ENCODE measurements at places on chromosomes 7 and 10. TPM values are rescaled to one million over a fixed set of nuclear protein-coding genes. Genes with fewer than 3 reads are reported as not detected.

The ARHGAP19 gene
- 5.4 TPM for total RNA-seq

The ZNF425 gene
- 5.0 TPM for total RNA-seq

The PNLIPRP3 gene
- total RNA-seq: not detected

The TWIST1 gene
- total RNA-seq: 6.3 TPM

The FZD8 gene
- total RNA-seq: 18.7 TPM

The CASP2 gene
- 24.6 TPM for total RNA-seq

DNA sequence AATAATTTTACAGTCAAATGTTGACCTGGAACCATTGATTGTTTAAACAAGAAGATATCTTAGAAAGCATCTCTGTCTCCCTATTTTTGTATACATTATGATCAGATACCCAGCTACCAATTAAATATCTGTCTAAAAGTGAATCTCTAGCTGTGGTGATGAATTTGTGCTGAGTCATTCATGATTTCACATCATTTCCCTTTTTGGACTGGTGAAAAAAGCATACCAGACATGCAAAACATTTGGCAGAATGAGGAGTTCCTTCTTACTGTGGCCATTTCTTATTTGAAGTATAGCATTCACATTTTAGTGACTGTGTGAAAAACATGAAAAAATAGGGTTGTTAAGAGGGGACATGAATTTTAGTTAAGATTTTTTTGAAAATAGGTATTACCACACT lies 98.0 kb upstream of the GATA3 start:
- DNase-seq: no peak

- no peak for DNase-seq
Measured at GRCh38 chr7:138882249-138882648, 84.3 kb upstream of the ATP6V0A4 start.

DNA sequence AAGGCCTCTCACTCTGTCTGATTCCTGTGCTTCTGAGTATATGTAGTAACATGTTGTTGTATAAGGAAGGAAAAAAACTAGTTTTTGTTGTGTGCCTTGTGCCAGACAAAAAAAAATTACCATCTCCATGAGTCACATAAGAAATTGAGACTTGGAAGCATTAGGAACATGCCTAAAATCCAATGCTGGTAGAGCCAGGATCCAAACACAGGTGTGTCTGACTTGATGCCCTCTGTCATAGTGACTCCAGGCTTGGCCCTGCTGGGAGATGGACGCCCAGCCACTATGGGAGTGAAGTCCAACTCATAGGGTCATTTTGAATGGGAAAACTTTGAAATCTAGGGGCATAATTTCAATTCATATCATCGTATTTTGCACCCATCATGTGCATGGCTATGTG lies 38.0 kb downstream of the PYROXD2 start:
- no peak for DNase-seq

DNA sequence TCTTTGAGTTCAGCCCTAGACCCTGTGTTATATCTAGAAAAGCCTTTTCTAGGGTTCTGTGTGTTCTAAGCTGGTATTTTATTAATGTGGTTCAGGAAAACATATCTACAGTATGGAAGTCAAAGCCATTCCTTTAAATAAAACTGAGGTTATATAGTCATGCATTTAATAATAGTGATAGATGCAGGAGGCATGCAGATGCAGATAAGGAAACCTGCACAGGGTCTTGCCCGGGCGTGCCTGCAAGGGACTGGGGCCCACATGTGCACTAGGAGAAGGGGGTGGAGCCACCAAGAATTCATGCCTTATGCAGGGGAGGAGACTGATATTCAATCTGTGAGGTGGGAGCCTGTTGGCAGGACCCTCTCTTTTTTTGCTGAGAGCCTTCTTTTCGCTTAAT lies 171.5 kb downstream of the PRPF18 start:
- no peak for DNase-seq

DNA sequence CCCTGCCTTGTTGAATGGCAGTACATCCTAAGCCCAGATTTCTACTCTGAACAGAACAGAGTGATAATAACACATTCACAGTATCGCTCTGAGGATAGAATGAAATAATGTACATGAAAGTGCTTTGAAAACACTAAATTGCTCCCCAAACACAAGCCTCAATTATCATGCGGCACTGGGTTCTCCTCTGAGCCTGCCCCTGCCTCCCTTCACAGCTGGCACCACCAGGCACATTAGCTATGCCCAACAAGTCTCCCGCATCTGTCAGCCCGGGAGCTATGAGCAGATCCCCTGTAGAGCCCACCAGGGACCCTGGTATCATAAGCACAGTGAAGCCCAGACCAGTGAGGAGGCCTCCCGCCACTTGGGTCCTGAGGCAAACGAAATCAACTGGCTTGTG lies 405.5 kb downstream of the GRID1 start:
- DNase-seq: no peak

- DNase-seq: no peak
Measured at GRCh38 chr7:19101472-19101871, 16.0 kb downstream of the TWIST1 start.

- DNase-seq: no peak
Measured at GRCh38 chr10:18086746-18087145, 53.5 kb upstream of the CACNB2 start.

DNA sequence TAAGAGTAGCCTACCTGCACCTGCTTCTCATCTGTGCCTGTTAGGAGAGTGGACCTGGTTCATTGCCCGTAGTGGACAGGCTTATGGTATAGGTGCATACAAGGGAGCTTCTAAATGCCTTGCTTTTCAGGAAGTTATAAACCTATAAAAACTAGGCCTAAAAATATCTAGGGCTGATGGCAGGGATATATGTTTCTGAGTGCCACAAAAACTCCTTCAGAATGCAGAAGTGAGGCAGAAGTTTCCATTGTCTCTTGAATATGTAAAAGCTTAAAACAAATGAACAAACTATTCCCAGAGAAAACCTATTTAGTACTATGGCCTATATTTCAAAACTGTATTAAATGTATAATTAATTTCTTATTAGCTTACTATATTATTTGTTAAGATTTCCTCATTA lies 91.8 kb downstream of the RNLS start:
- no peak for DNase-seq

DNA sequence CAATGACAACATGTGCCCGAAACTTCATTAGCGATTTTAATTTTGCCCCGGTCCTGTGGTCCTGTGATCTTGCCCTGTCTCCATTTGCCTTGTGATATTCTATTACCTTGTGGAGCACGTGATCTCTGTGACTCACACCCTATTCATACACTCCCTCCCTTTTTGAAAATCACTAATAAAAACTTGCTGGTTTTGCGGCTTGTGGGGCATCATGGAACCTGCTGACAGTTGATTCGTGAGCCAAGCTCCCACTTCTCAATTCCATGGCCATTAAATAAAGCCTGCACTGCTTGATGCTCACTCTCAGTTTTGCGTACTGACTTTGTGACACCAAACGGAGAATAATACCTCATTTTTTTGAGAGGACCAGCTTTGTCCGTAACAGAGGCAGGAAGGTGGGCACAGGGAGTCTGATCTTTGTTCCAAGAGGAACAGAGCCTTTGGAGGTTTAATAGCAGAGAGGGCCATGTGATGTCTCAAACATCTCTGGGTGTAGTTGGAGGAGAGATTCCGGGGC lies 3.8 kb upstream of the ADAMTS14 start:
- DNase-seq: no peak

DNA sequence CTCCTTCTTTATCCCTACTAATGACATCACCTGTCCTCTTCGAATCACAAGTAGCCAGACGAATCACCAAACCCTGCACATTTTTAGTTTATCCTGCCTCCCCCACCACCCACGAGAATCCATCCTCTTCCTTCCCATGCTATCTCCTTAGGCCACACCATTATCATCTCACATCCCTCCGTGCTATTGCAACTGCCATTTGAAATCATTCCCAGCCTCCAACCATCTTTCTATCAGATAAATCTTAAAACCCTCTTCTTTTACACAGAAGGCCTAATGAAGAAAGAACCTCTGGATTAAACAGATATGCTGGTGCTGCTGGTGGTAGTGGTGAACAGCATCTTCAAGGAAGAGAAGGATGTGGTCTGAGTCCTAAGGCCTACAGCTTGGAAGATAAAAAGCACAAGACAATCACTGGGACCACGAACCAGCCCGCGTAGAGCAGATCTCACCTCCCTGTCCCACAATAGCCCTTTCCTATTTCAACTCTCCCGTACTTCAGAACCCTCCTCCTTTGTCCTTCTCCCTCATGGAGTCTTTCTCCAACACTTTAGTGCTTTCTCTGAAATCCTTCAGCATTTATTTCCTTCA lies 403.1 kb downstream of the SFMBT2 start:
- DNase-seq: no peak

DNA sequence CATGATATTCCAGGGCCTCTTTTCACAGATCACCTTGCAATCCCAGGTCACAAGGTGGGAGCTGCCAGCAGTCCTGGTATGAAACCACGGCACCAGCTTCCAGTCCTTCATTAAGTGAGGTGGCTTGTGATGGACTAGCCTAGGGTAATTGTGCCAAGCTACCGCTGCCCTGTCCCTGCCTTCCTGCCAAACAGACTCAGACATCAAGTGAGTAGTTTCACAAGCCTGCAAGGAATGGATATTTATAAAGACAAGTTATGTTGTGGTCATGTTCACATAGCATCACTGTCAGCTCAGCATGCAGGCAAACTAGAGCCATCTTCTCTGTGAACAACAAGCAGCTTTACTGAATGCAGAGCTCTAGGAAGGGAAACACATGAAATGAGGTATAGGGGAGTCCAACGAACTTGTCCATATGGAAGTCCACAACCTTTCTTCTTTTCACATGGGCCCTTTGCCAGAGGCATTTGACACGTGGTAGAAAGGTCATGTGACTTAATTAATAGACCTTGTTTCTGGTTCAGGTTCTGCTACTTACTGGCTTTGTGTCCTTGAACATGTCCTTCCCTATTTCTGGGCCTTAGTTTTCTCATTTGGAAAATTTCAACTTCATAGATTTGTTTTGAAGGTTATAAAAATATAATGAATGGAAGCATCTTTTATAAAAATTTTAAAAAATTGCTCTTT lies 1061.2 kb downstream of the KCNMA1 start:
- DNase-seq: no peak

DNA sequence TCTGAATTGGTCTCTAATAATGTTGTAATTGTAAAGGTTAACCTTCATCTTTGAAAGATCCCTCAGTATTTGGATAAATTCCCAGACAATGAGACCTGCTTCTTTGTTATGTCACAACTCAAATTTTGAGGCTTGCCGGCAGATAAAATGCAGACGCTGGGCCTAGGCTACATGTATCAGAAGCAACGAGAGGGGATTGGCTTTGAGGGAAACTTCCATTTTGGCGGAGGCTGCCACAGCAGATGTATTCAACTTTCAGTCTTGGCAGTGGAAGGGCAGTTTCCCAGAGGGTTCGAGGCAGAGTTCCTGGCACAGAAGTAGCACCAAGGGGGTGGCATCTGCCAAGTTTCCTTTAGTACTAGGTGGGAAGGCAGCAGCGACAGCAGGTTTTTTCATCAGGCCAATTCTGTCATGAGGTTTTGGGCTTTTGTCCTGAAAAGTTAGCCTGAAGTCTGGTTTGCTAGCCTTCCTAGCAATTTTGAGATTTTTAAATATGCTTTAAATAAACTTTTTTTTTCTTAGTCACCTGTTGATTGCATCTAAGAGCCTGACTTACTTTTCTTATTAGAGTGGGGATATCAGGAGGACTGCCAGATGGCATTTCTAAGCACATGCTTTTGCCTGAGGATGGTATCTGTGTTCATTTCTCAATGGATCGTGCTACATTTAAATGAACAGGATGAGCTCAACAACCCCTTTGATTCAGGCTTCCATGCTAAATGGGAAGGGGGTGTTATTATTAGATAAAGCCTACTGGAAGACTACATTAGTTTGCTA lies 89.5 kb upstream of the FAM3C start:
- no peak for DNase-seq

GRCh38 chr10:15352201-15352600 lies 18.9 kb downstream of the FAM171A1 start:
- DNase-seq: no peak

DNA sequence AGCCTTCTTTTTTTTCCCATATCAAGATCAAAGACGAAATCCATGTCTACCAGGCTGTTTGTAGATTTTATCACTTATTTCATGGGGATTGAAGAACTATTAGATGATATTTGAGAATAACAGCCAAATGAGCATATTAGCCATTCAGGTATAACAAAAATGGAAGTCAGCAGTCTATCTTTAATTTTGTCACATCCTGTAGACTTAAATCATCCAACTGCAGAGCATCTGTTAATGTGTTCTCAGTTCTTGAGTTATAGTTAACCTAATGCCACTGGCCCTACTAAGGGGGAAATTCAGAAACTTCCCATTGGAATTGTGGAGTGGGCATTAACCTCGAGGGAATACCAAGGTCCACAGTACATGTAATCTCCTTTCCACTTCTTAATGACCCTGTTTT lies 380.1 kb downstream of the CNTNAP2 start:
- DNase-seq: no peak

DNA sequence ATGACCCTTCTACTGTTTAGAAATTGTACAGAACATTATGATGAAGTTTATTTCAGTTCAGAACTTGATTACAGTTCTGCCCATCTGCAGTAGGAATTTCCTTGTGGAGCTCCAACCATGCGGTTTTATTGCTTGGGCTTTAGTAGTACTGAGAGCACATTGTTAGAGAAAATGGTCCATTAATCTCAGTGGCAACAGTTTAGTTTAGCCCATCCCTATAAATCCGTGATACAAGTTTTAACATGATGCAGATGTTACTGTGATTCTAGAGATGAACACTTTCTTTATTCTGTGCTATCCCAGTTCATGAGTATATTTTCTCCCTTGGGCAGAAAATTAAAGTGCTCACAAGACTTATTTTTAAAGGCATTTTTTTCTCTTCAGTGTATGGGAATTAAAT lies 84.8 kb upstream of the FZD8 start:
- DNase-seq: no peak

DNA sequence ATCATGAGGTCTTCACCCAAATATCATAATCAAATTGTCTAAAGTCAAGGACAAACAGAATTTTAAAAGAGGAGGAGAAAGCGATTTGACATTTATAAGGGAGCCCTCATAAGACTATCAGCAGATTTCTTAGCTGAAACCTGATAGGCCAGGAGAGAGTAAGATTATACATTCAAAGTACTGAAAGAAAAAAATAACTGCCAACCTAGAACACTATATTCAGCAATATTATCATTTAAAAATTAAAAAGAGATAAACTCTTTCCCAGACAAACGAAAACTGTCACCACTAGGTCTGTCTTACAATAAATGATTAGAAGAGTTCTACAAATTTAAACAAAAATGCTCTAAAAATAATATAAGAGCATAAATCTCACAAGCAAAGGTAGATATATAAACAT lies 154.1 kb upstream of the TMEM106B start:
- no peak for DNase-seq
